ENCODE measurements at places on chromosomes 12 and 14.

DNA sequence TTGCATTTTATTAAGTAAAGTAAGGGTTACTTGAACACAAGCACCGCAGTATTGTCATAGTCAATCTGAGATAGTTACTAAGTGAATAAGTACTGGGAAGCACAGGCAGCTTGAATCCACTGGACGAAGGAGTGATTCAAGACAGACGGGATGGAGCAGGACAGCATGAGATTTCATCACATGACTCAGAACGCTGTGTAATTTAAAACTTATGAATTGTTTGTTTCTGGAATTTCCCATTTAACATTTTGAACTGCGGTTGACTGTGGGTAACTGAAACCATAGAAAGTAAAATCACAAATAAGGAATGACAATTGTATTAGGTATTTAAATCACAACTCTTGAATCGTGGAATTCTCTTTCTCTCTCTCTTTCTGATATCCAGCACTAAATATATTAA is 1630.4 kb upstream of the SEL1L start:
- H3K27me3 ChIP-seq: no peaks in the 10 kb centered on the region
- H3K36me3 ChIP-seq: no peaks in the 10 kb centered on the region
- no peak overlapping the region for H3K4me3 ChIP-seq
- H3K27ac ChIP-seq: no peak overlapping the region
- no peak for DNase-seq

- DNase-seq: no peak
- no peaks in the 10 kb centered on the region for H3K36me3 ChIP-seq
- H3K27ac ChIP-seq: no peak overlapping the region
- H3K4me1 ChIP-seq: no peaks in the 10 kb centered on the region
- H3K4me3 ChIP-seq: no peak overlapping the region
These were observed 5.7 kb downstream of the FAM222A start for GRCh38 chr12:109719123-109720022.

DNA sequence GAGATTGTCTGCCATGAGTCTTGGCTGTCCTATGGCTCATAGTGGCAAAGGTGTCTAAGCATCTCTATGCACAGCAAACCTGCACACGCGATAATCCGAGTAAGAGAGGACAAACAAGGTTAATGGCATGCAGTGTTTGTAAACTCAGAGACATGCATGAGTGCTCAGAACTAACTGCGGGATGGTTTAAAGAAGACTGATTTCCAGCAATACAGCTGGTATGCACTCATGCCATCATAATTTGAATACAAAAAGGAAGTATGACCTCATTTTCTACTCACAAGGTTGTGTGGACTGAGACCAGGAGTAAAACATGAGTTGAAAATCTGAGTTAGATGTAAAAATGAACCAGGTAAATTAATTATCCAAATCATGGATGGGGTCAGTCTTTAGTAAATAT is 16.6 kb upstream of the TCP11L2 start:
- H3K27me3 ChIP-seq: no peaks in the 10 kb centered on the region
- H3K4me1 ChIP-seq: no peaks in the 10 kb centered on the region
- no peak overlapping the region for H3K27ac ChIP-seq
- no peak overlapping the region for H3K4me3 ChIP-seq

GRCh38 chr14:51410897-51411296 is 170.8 kb downstream of the TMX1 start:
- H3K4me3 ChIP-seq: no peak overlapping the region
- H3K36me3 ChIP-seq: no peaks in the 10 kb centered on the region
- DNase-seq: no peak
- H3K27me3 ChIP-seq: no peaks in the 10 kb centered on the region

DNA sequence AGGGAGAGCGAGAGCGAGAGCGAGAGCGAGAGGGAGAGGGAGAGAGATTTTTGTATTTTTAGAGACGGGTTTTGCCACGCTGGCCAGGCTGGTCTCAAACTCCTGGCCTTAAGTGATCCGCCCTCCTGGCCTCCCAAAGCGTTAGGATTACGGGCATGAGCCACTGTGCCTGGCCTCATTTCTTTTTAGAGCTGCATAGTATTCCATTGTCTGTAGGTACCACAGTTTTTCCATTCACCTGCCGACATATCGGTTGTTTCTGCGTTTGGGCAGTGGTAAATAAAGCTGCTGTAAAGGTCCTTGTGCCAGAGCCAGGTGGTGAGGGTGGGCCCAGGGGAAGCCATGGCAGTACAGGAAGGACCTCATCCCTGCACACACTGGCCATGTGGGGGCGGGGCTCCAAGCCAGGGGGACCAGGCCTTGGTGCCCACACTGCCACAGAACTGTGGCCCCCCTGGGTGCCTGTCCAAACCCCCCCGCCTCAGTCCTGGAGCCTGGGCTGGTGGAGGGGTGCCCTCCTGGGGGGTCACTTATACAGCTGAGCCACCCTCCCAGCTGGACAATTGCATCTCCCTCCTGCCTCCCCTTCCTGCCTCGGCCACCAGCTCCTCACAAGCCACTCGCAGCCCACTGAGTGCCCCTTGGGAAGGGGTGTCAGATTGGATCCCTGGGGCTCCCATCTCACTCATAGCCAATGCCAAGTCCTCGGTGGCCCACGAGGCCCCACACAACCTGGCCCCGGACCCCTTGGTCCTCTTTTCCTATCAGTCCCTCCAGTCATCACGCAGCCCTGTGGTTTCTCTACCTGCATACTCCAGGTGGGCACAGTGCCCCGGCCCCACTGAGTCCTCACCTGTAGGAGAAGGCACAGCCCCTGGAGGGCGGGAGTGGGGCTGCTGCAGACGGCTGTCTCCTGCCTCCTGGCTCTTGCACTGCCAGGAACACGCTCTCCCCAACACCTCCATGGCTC is 1.7 kb upstream of the PUS1 start:
- no peak overlapping the region for H3K4me3 ChIP-seq
- no peaks in the 10 kb centered on the region for H3K4me1 ChIP-seq
- no peak for DNase-seq
- no peaks in the 10 kb centered on the region for H3K27me3 ChIP-seq
- peaks cover 8% of the 10 kb centered on the region for H3K36me3 ChIP-seq

- no peak overlapping the region for H3K4me3 ChIP-seq
- no peak overlapping the region for H3K27ac ChIP-seq
- DNase-seq: no peak
- H3K27me3 ChIP-seq: no peaks in the 10 kb centered on the region
These were observed 309.0 kb downstream of the VRK1 start for GRCh38 chr14:97106166-97106565.

All from right lobe of liver (tissue), 6 donors.